ENCODE measurements at places on chromosomes 7 and 10. TPM values are rescaled to one million over a fixed set of nuclear protein-coding genes. Genes with fewer than 3 reads are reported as not detected.

ANKRD61 gene
- 0.50 TPM for total RNA-seq

EPO gene
- total RNA-seq, result not detected

SLC26A3 gene
- not detected for total RNA-seq

DCLRE1C gene
- 5.7 TPM for total RNA-seq

TAX1BP1 gene
- total RNA-seq, result 76.6 TPM
